ENCODE measurements at places on chromosomes 5 and 9.

DNA sequence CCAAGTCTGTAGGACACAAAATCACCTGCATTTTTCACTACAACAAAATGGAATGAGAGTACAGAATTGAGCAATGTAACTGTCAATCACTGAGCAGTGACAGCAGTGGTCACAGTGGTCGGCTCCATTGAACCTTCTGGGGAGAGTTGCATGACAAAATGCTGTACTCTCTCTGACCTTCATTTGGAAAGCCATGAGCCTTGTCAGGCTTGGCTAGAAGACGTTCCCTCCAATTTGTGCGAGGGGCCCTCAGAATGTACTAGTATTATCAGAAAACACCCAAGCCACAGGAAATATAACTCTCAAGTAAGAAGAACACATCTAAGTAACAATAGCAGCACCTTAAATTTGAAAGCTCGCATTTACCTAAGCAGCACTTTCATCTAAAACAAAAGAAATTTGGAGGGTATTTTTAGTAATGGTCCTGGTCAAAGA is 425.6 kb upstream of the MEF2C start:
- peak overlapping the region; percentile 3 for H3K27ac ChIP-seq
- DNase-seq, result no peak
- H3K36me3 ChIP-seq, result no peaks in the 10 kb centered on the region

GRCh38 chr5:151469386-151469785 is 22.0 kb downstream of the SLC36A1 start:
- H3K27ac ChIP-seq, result no peak overlapping the region
- H3K27me3 ChIP-seq, result no peaks in the 10 kb centered on the region
- H3K4me3 ChIP-seq, result no peak overlapping the region
- no peak for DNase-seq

GRCh38 chr5:95729115-95730010 is 1.8 kb upstream of the RHOBTB3 start:
- H3K27me3 ChIP-seq, result no peaks in the 10 kb centered on the region
- H3K36me3 ChIP-seq, result no peaks in the 10 kb centered on the region
- H3K4me3 ChIP-seq, result no peak overlapping the region
- no peak for DNase-seq

- no peaks in the 10 kb centered on the region for H3K4me1 ChIP-seq
- no peaks in the 10 kb centered on the region for H3K36me3 ChIP-seq
- no peak overlapping the region for H3K27ac ChIP-seq
Observed at GRCh38 chr5:66363097-66363496, 219.0 kb downstream of the SREK1 start.

DNA sequence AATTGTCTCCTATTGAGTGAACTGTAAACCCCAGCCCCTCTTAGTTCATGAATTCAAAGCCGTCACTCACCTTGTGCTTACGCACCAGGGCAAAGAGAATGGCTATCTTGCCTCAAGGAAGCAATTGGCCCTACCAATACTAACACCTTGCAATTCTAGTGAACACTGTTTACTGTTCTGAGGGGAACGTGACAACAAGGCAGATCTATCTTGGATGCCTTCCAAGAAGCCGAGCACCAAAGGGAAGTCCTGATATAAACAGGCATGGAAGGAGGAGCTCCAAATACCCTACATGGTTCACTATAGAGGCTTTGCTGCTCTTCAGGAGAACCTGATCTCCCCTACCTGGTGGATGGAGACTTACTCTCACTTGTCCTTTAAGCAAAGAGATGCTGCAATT is 1.7 kb upstream of the PLPPR1 start:
- H3K4me1 ChIP-seq, result no peaks in the 10 kb centered on the region
- no peaks in the 10 kb centered on the region for H3K36me3 ChIP-seq
- H3K27ac ChIP-seq, result no peak overlapping the region
- peaks cover 52% of the 10 kb centered on the region for H3K27me3 ChIP-seq

DNA sequence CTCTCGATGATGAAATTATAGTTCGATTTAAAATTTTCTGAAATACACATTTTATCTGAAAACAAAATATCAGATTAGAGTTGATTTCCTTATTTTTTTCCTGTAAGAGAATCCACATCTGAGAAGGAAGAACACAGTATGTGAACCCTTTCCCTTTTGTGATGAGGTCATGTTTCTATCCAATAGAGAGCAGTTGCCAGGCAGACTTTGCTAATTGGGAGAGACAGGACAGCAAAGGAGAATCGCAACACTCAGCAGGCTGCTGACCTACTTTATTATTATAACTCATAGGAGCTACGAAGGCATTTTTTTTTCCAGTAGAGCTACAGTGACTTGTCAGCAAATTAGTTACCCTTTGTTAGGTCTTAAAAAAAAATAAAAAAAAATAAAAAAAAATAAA is 242.1 kb downstream of the HCN1 start:
- H3K4me1 ChIP-seq, result no peaks in the 10 kb centered on the region
- H3K4me3 ChIP-seq, result no peak overlapping the region
- no peaks in the 10 kb centered on the region for H3K36me3 ChIP-seq
- H3K27me3 ChIP-seq, result no peaks in the 10 kb centered on the region

DNA sequence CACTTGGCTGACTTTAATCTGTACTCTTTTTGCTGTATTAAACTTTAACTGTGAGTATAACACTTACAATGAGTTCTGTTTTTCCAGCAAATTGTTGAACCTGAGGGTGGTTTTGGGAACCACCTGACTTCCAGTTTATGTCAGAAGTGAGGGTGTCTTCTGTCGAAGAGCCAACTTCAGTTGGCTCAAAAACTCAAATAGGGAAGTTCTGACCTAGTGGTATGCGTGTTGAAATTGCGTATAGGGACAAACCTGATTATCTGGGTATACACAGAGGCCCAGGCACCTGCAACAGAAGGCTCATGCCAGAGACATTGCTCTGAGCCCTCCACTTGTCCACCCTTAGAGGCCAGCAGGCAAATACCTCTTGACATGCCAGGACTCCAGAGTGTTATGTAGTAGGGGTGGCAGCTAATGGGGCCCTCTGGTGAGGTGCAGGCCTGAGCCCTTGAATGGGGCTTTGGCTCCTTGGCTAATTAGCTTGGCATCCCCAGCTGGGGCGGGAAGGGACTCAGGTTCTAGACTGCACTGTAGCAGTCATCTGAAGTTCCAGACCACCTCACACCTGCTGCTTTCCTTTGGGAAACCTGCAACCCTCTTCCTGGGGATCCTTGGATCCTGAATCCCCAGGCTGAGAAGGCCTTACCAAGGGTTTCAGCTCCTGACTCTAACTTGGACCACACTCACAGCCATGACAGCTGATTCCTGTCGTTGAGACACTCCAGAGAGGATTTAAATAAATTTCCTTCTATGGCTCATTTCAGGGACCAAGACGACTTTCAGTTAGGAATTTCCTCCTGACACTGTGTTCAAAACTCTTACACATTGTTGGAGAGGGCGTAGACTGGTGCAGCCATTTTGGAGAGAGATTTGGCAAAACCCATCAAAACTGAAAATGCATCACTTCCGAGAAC is 189.6 kb downstream of the HSPA4 start:
- peak overlapping the region; percentile 18 for H3K27ac ChIP-seq
- H3K36me3 ChIP-seq, result no peaks in the 10 kb centered on the region
- H3K4me3 ChIP-seq, result no peak overlapping the region
- H3K4me1 ChIP-seq, result peaks cover 37% of the 10 kb centered on the region
- no peaks in the 10 kb centered on the region for H3K27me3 ChIP-seq

DNA sequence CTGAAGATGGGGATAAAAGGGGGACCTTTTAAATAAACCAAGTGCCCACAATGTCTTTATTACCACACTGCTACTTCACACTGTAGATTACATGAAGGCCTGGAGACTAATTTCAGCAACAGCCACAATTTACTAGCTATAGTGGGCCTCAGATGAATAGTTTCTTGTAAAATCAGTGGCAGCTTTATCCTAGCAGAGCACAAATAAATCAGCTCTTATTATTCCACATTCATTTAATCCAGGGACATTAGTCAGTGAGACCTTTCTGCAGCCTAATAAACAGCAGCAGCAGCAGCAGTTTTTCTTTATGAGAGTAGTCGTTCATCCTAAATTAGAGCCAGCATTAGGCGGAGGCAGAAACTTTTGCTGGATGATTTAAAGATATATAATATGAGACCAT is 542.3 kb downstream of the PSAT1 start:
- H3K27ac ChIP-seq, result no peak overlapping the region
- no peak for DNase-seq
- H3K4me1 ChIP-seq, result no peaks in the 10 kb centered on the region
- H3K27me3 ChIP-seq, result no peaks in the 10 kb centered on the region
- no peaks in the 10 kb centered on the region for H3K36me3 ChIP-seq
- H3K4me3 ChIP-seq, result no peak overlapping the region

DNA sequence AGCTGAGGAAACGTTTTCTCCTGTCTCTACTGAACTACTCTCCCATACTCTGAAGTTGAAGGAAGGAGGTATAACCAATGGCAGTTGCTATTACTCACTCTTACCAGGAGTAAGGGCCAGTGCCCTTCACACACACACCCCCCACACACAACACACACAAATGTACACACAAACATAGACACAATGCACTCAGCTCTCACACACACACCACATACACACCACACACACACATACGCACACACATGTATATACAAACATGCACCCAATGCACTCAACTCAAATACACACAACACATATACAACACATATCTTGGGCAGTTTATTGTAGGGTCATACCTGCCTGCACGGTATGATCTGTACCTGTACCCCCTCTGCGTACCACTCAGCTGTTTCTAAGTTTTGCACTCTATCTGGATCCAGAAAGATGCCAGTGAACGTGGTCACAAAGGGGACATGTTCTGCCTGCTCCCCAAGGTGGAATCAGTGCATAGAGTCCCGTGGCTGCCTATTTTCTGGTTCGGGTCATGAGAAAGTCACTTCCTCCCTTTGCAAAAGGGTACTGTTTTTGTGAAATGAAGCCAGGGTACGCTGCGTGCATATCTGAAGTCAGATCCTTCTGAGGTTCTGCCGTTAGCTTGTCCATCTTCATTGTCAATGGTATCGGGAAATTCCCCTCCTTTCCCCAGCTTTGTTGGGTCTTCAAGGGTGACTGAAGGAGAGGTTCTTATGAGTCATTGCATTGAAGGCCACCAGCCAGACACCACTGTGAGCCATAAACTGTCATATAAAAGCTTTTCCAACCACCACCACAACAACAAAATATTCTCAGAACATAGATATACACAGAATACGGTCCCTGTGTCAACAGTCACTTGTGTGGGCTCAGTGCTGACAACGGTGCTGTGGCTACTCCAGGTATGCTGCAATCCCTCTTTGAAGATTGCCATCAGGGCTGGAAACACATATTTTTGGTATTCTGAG is 131.9 kb downstream of the UGCG start:
- peak overlapping the region; percentile 68 for H3K27ac ChIP-seq
- H3K27me3 ChIP-seq, result no peaks in the 10 kb centered on the region
- no peak overlapping the region for H3K4me3 ChIP-seq
- H3K4me1 ChIP-seq, result peaks cover 23% of the 10 kb centered on the region
- DNase-seq, result no peak

GRCh38 chr5:167819406-167819805 is 472.0 kb upstream of the WWC1 start:
- H3K36me3 ChIP-seq, result no peaks in the 10 kb centered on the region
- no peak overlapping the region for H3K27ac ChIP-seq
- no peak for DNase-seq
- H3K27me3 ChIP-seq, result no peaks in the 10 kb centered on the region
- H3K4me3 ChIP-seq, result no peak overlapping the region

- H3K4me3 ChIP-seq, result no peak overlapping the region
- no peaks in the 10 kb centered on the region for H3K27me3 ChIP-seq
- H3K4me1 ChIP-seq, result peaks cover 46% of the 10 kb centered on the region
- DNase-seq, result peak; percentile 68
- peaks cover 18% of the 10 kb centered on the region for H3K36me3 ChIP-seq
Observed at GRCh38 chr9:128558431-128559310, 6.3 kb downstream of the SPTAN1 start.

- H3K36me3 ChIP-seq, result no peaks in the 10 kb centered on the region
- peaks cover 26% of the 10 kb centered on the region for H3K27me3 ChIP-seq
Observed at GRCh38 chr5:84181093-84181492, 203.6 kb downstream of the EDIL3 start.

- no peaks in the 10 kb centered on the region for H3K4me1 ChIP-seq
- no peak overlapping the region for H3K27ac ChIP-seq
- no peaks in the 10 kb centered on the region for H3K27me3 ChIP-seq
- DNase-seq, result no peak
Observed at GRCh38 chr5:38613992-38614836, 57.8 kb upstream of the LIFR start.
